Stimulated activated CD8-positive, alpha-beta memory T cell treated with anti-CD3 and anti-CD28 coated beads, Interleukin-2, amount 100 ng/mL, for 1 hour (primary cell): ENCODE measurements at places on chromosomes 7 and 10.

DNA sequence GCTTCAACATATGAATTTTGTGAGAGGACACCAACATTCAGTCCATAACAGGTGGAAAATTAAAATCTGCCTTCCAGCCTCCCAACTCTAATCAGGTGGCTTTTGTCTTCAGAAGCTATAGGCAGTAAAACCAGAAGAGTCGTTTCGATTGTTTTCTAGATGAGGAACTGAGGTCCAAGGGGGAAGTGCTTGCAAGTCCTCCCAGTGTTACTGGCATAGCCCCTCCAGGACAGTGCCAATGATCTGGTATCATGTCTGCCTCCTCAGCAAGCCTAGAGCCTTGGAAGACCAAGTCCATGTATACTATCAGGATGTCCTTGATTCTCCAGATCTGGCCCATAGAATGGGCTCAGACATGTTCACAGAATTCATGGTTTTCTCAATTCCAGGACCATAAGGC lies 16.9 kb downstream of the CYP26A1 start:
- no peak for DNase-seq

GRCh38 chr10:89657302-89657701 lies 12.3 kb upstream of the PANK1 start:
- no peak for DNase-seq

DNA sequence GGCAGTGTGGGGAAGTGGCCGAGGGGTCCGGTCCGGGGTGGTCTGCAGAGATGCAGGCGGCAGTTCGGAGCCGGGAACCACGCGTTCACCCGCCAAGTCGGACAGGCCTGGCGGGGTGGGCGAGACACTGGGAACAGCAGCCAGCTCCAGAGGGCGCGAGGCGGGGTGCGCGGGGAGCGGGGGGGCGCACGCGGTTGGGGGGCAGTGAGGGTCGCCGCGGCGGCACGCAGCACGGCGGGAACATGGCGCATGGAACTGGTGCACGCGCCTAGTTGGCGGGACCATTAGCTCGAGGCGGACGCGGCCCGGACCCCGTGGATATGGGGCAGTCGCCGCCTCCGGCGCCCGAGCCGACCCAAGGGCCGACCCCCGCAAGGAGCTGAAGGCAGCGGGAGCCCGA lies 635.9 kb downstream of the ZNF37A start:
- no peak for DNase-seq

DNA sequence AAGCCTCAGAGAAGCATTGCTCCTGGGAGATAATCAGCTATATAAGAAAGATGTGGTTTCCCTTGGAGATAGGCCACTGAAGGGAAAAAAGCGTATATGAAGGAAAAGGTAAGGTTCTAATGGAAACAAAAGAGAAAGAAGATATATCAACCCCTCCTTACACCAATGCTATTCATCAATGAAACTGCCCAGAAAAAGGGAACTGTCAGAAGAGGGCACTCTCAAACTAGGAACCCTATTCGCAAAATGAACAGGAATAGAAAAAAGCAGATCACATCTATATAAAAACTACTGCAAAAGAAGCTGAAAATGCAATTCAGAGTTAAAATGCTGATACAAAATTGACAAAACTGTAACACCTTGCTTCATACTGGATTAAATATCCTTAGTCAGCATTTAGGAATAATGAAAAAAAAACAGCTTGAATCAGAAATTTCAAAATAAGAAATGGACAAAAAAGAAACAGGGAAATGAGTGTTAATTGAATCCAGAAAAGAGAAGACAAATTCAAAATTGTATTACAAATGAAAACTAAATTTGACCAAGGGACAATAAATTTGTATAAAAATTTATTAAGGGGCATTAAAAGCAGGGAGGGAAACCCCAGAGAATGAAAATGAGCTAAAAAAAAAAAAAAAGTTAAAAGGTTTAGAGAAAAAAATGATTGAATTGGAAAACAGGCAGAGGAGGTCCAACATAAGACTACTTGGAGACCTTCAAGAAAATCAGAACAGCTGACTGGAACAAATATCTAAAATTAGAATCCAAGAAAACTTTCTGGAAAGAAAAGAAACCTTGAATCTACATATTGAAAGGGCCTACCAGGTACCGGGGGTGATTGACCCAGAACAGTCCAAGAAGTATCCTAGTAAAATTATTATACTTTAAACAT lies 17.9 kb downstream of the NHLRC2 start:
- no peak for DNase-seq

DNA sequence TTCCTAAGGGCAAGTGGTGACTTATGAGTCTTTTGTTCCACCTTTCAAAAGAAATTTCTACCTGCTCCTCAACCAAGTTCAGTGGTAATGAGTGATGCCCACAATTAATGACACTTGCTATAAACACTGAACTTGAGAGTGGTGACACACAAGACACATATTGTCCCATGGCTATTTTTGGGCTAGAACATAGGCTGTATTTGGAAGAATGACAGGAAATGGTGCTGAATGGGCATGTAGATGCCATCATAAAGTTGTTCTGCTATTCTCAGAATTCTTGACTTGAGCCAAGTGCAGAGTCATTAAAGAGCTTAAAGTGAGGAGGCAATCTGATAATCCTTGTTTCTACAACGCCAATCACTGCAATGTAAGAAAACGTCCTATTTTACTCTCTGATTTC lies 313.3 kb downstream of the AGMO start:
- DNase-seq = no peak

GRCh38 chr7:17158261-17158660 lies 140.2 kb upstream of the AHR start:
- no peak for DNase-seq

- no peak for DNase-seq
Observed at GRCh38 chr7:135709508-135709907, 18.5 kb downstream of the SLC13A4 start.

GRCh38 chr7:100893910-100894721 lies 1.6 kb downstream of the ACHE start:
- DNase-seq = no peak

DNA sequence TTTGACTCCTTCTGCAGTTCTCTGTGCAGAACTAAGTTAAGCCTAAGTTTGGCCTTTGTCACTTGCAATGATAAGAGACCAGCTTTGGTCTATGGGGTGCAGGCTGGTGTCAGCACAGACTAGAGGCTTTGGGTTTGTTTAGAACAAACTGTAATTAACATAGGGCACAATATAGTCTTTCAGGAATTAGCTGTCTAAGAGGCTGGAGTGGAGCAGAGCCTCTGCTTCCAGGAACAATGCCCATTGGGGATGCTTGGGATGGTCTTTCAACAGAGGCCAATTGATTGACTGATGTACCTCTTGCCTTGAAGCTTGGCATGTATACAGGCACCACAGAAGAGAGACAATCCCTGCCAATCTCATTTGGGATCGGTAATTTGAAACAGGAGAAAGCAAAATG lies 4.7 kb downstream of the SUFU start:
- DNase-seq = no peak

DNA sequence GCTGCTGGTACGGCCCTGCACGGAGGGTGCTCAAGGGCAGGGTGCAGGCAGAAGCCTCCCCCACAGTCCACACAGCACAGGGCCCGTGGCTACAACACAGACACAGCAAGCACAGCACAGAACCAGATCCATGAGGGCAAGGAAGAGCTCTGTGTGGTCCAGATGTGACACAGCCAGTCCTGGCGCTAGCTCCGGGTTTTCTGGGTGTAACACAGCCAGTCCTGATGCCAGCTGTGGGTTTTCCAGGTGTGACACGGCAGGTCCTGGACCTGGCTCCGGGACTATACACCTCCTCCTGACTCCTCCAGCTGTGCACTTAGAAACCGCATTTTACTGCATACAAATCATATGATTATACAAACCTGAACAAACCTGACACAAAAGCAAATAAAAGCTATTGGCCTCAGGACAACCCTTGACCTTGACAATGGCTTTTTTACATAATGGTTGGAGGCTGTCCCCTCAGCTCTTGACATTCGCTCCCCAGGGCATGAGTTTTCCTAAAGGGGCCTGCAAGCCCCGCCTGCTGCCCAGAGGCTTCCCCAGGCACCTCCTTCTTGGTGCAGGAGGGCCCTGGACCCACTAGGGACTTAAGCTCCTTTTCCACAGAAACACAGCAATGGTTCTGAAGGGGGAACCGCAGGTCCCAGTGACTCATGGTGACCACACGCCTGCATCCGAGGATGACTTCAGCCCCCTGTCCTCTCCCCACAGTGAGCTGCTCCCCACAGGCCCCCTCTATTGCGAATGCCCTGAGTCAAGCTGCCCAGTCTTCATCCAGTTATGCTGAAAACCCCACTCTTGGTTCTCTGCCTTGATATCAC lies 209.6 kb downstream of the PTPRN2 start:
- no peak for DNase-seq

DNA sequence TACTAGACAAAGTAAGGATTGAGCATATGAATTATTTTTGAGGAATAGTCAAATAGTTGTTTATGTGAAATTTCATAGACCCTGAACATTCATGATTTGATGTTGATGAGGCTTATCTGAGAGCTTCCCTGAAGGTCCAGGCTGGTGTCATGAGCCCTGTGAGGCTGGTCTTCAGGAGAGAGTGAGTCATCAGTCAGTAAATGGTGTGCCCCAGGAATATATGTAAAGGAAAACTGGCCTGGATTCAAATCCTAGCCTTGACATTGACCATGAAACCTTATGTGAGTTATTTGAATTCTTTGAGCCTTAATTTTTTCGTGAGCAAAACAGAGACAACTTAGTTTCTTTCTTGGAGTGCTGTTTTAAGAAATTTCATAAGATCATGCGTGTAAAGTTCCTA lies 6.2 kb downstream of the TMEM236 start:
- DNase-seq = no peak

GRCh38 chr10:69327463-69328379 lies 49.4 kb downstream of the HK1 start:
- DNase-seq = no peak

DNA sequence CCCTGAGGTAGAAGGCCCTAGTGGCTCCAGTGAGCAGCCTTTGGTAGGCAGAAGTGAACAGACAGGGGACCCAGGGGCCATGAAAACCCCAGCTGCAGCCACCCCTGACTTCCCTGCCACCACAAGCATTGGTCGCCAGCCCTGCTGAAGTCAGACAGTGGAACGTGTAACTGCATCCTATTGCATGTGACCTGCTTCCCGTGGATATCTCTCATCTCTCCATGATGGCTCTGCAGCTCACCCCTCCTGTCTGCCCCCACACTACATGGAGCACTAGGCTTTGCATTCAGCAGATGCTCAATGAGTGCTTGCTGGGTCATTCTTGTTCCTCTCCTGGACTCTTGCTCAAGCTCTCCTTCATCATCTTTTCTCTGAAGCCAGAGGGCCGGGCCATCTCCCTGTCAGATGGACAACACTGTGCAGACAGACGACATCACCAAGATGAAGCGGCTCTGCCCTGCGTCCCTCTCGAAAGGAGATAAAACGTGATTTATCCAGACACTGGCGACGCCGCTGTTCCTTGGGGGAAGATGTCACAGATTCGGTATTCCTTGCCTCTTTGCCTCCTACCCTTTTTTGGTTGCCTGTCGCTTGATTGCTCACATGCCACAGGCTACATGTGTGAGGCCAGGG lies 117.5 kb downstream of the SH3PXD2A start:
- DNase-seq = no peak

- DNase-seq = no peak
Observed at GRCh38 chr7:149845257-149845980, 7.2 kb downstream of the ZNF862 start.

GRCh38 chr7:137032436-137032835 lies 164.0 kb downstream of the CHRM2 start:
- DNase-seq = no peak

GRCh38 chr7:112293416-112293815 lies 86.9 kb downstream of the ZNF277 start:
- no peak for DNase-seq

DNA sequence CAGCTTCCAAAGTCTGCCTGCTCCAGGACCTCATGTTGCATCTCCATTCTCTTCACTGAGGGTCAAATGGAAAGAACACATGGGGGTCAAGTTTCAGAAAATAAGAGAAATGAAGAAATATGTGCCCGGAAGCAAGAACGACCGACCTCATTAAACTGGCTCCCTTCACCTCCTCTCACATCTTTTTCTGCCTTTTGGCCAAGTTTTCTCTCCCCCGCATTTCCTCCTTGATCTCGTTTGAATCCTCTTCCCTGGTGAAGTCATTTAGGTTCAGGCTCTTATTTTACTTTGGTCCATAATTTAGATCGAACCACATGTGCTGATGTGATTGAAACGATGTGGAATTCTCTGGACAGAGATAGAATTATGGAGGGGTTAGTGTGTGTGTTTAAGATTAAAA lies 44.2 kb downstream of the EGFR start:
- DNase-seq = no peak

DNA sequence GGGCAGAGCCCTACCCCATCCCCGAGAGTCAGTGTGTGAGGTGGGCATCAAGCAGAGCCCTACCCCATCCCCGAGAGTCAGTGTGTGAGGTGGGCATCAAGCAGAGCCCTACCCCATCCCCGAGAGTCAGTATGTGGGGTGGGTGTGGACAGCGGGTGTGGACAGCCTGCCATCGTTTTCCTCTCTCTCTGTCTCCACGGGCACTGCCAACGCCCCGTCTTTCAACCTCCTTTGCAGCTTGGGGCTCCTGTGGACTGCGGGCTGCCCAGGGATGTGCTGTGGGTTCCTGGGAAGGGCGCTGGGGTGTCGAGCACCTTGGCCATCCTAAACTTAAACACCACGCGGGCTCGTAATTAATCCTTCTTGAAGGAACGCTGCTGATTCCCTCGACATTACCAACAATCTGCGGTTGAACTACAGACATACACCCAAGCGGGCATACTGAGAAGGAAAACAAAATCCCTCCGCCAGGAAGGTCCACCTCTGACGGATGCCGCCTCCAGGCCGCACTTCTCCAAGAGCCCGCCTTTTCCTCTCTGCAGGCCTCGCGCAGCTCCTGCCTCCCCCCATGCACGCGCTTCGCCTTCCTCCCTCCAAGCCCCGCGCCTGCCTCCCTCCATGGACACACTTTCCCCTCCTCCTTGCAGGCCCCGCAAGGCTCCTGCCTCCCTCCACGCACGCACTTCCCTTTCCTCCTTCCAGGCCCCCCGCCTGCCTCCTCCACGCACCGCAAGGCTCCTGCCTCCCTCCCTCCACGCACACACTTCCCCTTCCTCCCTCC lies 65.1 kb downstream of the ADARB2 start:
- no peak for DNase-seq

- DNase-seq = no peak
Observed at GRCh38 chr7:108004220-108005142, 1.5 kb upstream of the LAMB1 start.

DNA sequence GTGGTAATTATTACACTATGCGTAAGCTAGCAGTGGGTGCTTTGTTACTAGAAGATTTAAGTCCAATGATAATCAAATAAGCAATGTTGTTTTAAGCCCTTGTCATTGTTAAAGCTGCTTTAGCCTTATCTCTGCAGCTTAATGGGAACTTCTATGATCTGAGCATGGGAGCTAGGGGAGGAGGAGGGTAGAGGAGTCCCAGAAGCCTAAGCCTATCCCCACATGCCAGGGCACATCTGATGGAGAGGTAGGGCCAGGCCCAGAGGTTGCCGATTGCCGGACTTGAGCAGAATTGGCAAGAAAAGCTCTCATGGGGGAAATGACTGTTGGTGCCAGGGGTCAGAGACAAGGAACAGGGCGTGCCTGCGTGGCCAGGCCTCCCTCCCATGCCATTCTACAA lies 13.4 kb downstream of the CUBN start:
- DNase-seq = no peak

GRCh38 chr10:86123715-86124114 lies 242.9 kb downstream of the GRID1 start:
- DNase-seq = no peak

- DNase-seq = no peak
Observed at GRCh38 chr10:68796605-68797004, 30.7 kb upstream of the STOX1 start.

- DNase-seq = no peak
Observed at GRCh38 chr10:59968705-59969104, 62.3 kb upstream of the CCDC6 start.
